ENCODE measurements at places on chromosomes 5 and 9.

DNA sequence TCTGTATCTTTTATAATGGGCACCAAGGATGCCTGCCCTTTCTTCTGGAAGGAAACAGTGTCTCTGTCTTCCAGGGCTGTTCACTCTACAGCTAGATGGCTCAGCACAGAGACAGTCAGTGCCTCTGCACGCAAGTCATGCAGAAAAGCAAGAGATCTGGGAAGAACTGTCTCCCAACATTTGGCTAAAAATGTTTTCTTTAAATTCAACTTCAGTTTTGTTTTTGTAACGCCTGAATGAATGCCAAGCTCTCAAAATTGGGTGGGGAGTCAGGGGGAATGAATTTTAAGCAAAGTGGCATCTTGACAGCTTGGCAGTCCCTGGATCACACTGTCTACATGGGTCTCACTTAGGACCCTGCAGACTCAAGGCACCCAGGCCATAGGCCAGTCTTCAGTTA lies 12.6 kb downstream of the OLFML2A start:
- no peak for DNase-seq

DNA sequence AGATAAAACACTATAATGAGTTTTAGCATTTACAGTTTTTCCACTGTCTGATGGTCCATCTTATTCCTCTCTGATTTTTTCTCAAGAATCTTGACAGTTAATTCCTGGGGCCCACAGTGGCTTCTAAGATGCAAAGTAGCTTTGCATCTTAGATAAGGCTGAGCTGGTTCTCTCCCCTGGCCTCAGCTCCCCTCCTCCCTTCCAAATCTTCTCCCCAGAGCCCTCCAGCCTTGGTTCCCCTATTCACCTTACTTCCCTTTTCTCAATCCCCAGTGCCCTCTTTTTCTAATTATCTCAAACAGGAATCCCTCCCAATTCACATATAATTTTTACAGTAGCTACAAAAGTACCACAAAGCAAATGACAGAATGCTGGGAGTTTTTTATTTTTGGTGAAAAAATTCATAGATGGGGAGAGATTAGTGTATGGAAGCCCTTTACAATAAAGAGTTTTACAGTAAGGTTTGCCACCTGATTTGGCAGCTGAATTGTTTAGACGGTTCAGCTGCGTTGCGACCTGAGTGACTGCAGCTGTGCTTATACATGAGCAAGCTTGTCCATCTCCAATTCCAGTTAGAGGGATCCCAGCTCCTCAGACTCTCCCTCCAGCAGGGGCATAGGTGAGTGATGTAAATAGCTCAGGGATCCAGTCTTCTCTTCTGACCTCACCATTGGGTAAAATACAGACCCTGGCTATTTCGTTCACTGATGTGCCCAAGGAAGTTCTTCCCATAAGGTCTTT lies 51.4 kb upstream of the CKMT2 start:
- no peak for DNase-seq

- no peak for DNase-seq
Observed at GRCh38 chr9:85443190-85443598, 298.6 kb downstream of the AGTPBP1 start.

DNA sequence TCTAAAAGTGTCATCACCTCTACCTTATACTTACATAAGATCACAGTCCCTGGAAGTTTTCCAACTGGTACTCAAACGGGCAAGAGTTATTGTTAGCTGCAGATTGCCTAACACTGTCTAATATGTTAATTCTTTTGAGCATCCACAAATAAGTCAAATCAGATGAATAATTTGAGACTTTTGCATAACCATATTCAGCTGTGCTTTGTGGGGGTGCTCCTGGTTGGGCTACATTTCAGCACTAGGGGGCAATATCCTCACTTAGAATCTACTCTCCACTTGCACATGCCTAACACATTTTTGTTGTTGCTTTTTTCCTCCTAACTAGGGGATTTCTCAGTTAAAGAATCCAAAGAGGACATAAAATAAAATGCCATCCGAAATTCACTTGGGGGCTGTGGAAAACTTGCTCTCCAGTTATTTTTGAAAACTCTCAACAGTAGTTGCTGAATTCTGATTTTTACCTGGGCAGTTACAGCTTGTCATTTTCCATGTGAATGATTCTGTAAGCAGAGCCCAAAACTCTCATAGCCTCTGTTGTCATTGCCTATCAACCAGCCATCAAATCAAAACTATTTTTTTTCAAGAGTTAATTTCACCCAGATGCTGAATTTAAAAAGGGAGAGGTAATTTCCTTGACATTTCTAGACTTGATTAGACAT lies 71.5 kb downstream of the TRIM36 start:
- DNase-seq: peak; percentile 56

DNA sequence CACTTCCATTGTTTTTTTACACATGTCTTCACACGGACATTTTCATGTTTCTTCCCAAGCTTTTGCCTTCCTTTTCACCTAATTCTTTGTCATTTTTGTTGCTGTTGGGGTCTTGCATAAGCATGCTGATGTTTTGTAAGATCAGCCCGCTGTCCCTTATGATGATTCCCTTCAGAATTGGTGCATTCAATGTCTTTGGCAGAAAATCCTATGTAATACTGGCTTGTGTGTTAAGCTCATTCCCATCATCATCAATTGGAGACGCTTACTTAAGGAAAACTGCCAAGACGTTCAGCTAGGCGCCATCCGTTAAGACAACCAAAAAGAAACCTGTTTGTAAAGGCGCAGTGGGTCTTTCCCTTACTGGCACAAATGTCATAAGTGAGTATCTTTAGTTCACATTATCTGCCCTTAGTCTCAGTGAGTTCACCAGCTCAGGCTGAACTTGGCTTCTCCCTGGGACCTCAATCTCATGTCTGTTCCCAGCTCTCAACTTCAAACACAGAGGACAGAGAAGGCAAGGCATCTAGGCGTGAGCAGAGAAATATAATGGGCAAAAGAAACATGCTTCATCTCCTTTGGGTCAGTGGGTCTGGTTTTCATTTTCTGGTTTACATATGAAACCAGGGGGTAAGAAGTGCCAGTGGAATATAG lies 97.9 kb downstream of the EFNA5 start:
- DNase-seq: no peak

- no peak for DNase-seq
Observed at GRCh38 chr9:99034149-99034548, 70.8 kb upstream of the TGFBR1 start.

GRCh38 chr5:62576570-62577170 lies 1.9 kb upstream of the LRRC70 start:
- no peak for DNase-seq

DNA sequence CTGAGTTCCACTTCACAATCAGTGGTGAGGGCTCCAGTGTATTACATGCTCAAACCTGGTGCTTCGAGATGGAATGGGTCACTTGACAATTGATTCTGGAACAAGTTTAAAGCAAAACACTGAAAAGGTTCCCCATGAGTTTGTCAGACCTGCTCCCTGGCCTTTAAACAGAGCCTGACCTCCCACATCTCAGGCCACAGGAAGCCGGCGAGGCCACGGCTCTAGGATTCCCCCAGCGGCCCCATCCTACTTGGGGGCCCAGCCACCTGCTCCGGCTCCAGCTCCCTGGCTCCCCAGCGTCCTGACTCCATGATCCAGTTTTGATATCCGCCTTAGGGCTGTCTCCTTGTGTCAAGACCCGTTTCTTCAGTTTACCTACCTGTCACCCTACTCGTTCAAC lies 62.0 kb downstream of the TTLL11 start:
- DNase-seq: no peak

DNA sequence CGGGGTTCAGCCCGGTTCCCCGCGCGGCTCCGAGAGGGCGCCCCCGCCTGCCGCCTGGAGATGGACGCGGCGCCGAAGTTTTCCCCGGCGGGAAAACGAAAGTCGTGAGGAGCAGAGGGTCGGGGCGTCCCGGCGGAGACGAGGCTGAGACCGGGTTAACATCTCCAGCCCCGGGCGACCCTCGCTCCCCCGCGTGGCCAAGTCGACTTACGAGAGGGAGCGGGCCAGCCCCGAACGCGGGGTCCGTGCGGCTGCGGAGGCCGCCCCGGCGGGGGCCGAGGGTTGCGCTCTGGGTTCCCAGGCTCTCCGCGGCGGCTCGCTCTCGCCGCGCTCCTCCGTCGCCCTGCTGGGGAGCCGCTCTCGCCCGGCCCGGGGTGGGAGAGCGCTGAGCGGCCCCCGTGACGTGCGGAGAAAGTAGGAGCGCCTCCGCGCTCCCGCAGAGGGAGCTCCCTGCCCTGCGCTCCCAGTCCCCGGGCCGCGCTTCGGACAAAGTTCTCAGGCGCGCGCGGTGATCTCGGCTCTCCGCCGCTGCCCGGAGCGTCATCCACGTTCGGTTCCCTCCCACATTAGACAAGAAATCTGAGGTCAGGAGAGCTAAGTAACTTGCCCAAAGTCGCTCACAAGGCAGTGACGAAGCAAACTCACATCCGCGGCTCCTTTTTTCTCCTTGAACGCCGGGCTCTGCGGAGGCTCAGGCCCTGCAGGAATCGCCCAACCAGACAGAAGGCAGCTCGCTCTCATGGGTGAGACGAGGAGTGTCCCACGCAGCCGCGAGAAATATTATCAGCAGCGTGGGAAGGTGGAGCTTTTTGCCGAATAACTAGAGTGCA lies 1.2 kb upstream of the GCNT4 start:
- no peak for DNase-seq

DNA sequence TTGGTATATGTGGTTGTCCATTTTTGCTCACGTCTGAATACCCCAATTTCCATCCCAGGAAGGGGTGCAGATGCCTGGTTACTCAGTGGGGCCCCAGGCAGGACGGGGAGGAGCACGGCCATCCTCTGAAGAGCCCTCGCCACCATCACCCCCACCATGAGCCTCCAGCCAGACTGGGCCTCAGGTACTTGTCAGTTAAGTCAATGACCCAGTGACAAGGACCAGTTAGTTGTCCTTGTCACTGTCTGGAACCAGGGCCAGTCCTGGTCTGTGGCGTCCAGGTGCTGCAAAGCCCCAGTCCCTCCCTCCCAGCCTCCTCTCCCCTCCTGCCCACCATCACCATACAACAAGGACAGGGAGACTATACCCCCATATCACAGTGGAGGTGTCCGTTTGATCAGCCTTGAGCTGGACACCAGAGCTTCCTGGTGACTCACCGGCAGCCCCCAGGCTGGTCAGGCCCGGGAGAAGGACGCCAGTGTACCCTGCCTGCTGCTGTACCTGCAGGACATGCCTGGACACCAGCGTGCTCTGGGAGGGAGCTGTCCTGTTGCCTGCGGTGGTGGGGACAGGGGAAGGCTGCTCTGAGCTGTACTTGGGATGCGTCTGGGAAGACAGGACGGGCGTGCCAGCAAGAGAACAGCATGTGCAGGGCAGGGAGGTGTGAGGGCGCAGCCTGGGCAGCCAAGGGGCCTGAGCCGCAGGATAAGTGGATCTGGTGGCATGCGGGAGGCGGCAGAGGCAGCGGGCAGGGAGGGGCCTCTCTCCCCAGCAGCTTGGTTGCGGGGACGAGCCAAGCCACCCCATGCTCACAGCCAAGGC lies 32.6 kb upstream of the TTLL11 start:
- no peak for DNase-seq

- DNase-seq: no peak
Observed at GRCh38 chr5:124952079-124952478, 205.6 kb upstream of the ZNF608 start.

- DNase-seq: no peak
Observed at GRCh38 chr9:35939679-35940250, 18.2 kb downstream of the OR2S2 start.

- DNase-seq: peak; percentile 95
Observed at GRCh38 chr5:13946111-13946510, 1.6 kb upstream of the DNAH5 start.

DNA sequence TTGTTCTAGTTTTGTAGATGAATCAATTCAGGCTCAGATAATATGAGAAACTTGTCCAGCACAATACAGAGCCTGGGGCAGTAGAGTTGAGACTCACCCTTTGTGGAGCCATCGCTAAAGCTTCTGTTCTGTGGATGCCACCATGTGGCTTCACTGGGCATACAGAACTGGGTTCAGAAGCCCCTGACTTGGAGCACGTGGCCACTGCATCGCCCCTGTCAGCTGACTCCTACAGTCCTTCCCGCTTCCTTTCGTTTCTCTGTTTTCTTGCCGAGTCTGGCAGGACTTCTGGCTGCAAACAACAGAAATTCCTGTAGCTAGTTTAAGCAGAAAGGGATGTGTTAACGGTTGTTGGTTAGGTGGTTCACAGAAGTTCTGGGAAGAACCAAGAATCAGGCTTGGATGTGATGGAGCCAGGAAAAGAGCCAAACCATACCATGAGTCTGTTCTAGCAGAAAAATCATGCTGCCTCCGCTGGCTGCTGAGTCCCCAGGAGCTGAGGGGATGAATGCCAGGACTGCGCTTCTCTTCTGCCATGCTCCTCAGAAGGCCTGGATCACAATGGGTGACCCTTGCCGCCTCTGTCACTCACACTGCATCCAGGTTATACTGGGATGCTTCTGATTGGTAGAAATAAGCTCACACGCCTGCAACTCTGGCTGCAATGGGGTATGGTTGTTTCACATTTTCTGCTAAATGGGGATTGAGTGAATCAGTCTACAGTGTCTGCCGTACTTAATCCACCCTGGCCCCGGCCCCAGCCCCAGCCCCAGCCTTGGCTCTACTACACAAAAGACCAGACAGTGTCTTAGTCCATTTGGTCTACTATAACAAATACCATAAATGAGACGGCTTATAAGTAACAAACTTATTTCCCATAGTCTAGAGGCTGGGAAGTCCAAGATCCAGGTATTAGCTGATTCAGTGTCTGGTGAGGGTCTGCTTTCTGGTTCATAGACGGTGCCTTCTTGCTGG lies 262.5 kb downstream of the GOLPH3 start:
- DNase-seq: no peak

DNA sequence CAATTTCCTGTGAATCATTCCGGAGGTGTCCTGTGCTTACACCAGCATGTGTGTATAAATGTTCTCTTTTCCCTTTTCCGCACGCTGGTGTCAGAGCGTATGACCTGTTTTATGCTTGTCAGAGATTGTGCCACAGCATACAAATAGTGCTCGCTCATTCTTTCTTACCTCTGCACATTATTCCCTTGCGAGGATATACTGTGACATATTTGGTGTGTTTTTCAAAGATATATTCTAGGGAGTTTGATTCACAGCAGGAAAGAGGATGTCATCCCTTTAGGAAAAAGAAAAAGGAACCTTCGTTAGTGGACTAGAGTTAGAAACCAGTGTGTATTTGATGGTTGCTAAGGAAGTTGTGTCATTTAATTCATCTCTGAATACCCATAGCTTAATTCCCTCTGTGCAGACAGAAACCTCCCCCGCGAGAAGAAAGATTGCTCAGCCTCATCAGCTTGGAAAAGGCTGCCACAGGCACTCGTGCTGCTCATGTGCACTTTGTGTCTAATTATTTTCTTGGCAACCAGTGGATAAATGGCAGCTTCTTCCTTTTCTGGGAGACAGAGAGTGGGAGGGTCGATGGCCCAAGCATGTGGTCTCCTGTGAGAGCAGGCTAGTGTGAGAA lies 14.7 kb upstream of the CCIN start:
- DNase-seq: peak; percentile 30
